ENCODE measurements at places on chromosomes 5 and 9. TPM values are rescaled to one million over a fixed set of nuclear protein-coding genes. Genes with fewer than 3 reads are reported as not detected.

- peak overlapping the region; percentile 88 for H3K27ac ChIP-seq
- H3K4me1 ChIP-seq, result peaks cover 30% of the 10 kb centered on the region
- H3K4me3 ChIP-seq, result no peak overlapping the region
- H3K36me3 ChIP-seq, result no peaks in the 10 kb centered on the region
Observed at GRCh38 chr5:172648013-172648381, 6.9 kb downstream of the NEURL1B start.

DNA sequence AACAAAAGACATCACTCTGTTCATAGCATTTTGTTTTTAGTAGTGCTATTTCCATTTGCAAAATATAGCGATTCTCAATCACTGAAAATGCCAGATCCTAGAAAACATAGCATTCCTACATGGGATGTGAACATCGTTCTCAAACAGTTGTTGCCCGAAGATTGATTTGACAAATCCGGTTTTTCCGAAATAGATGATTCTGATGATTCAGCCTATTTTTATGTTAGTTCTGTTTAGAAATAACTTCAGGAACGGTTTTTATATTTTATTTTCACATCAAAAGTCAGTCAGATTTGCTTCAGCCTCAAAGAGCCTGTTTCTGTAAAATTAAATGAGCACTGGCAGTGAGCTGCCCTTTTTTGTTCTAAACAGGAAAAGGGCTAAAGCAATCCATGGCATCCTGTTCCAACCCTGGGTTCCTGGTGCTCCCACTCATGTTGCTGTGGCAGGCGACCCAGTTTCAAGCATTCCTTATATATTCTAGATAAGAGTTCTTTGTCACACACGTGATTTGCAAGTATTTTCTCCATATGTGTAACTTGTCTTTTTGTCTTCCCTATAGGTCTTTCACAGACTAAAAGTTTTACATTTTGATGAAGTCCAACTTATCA lies 14.2 kb upstream of the PSIP1 start:
- DNase-seq, result no peak
- H3K27me3 ChIP-seq, result no peaks in the 10 kb centered on the region
- no peak overlapping the region for H3K27ac ChIP-seq
- H3K4me1 ChIP-seq, result no peaks in the 10 kb centered on the region

DNA sequence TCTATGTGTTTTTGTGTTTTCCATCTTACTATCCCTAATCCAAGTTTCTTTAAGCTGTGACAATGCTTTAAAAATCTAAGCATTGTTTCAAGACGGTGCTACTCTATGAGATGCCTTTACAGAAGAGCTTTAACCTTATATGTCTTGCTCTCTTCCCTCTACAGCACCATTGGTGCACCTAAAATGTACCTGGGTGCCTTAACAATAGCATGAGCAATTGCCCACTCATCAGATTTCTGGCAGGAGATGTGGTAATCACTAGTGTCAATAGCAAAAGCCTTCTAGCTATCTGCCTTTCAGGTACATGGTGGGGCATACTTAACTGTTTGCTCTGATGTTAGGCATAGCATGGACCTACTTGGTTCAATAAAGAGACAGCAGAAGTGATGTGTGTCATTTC lies 222.3 kb upstream of the KIF2A start:
- no peak for DNase-seq
- no peaks in the 10 kb centered on the region for H3K4me1 ChIP-seq
- H3K27ac ChIP-seq, result no peak overlapping the region
- H3K36me3 ChIP-seq, result no peaks in the 10 kb centered on the region

DNA sequence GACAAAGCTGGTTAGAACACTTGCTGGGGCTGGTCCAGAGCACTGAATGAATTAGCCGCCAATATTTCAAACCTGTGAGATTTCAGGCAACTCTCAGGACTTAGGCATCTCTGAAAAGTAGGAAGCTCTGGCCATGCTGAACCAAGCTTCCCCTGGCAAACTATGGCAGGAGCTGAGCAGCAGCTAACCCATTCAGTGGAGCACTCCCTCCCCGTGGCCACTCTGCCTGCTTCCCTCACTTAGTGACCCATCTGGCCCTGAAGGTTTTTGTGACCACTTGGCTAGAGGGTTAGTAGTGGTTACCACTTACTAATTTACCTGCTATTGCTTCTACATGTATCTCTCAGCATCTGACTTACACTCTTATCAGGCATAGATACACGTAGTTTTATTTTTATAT lies 25.5 kb downstream of the FOXI1 start:
- H3K27me3 ChIP-seq, result no peaks in the 10 kb centered on the region
- no peak overlapping the region for H3K4me3 ChIP-seq
- no peaks in the 10 kb centered on the region for H3K36me3 ChIP-seq
- H3K4me1 ChIP-seq, result no peaks in the 10 kb centered on the region
- DNase-seq, result peak; percentile 52

GRCh38 chr5:111548992-111549649 lies 36.8 kb upstream of the STARD4 start:
- H3K36me3 ChIP-seq, result no peaks in the 10 kb centered on the region
- no peak overlapping the region for H3K4me3 ChIP-seq
- H3K4me1 ChIP-seq, result no peaks in the 10 kb centered on the region
- H3K27ac ChIP-seq, result no peak overlapping the region
- H3K27me3 ChIP-seq, result no peaks in the 10 kb centered on the region

TMOD1 gene
- total RNA-seq, result 21.1 TPM

TMEM174 gene
- not detected for total RNA-seq

- DNase-seq, result no peak
- H3K27ac ChIP-seq, result no peak overlapping the region
- no peaks in the 10 kb centered on the region for H3K36me3 ChIP-seq
- no peak overlapping the region for H3K4me3 ChIP-seq
Observed at GRCh38 chr5:90759119-90759518, 200.5 kb downstream of the ADGRV1 start.

DNA sequence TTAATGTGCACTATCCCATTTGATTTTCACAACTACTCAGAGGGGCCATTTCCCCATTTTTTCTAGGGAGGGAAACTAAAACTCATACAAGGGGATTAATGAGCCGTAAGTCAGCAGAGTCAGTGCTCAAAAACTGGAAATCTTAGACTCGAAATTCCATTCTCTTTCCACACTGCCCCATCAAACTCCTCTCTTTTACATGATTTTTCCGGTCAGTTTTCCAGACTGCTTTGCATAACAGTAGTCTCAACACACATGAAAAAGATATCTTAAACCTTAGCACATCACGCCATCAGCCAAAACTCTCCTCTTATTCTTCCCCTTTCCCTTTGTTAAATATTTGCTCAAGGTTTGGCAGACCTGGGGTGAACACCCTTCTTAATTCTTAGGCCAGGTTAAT lies 332.0 kb downstream of the RFX3 start:
- no peak for DNase-seq
- no peaks in the 10 kb centered on the region for H3K36me3 ChIP-seq
- no peaks in the 10 kb centered on the region for H3K27me3 ChIP-seq
- no peak overlapping the region for H3K4me3 ChIP-seq

COL23A1 gene
- 3.7 TPM for total RNA-seq

CCDC192 gene
- total RNA-seq, result not detected

STX17 gene
- 55.7 TPM for total RNA-seq

GRCh38 chr5:16700081-16700480 lies 83.3 kb upstream of the RETREG1 start:
- H3K4me3 ChIP-seq, result no peak overlapping the region
- DNase-seq, result no peak

DNA sequence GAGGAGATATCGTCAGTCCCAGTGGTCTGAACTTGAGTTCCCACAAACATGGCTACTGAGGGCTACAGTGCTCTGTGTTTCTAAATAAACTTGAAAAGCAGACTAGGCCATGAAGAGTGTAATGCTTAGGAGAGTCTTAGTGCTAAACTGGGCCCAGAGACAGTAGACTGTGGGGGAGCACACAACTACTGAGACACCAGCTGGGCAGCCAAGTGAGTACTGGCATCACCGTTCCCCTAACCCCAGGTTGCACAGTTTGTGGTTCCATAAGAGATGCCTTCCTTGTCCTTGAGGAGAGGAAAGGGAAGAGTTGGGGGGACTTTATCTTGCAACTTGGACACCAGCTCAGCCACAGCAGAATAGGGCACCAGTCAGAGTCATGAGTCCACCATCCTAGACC lies 172.1 kb upstream of the DMRTA1 start:
- H3K27ac ChIP-seq, result no peak overlapping the region
- DNase-seq, result no peak
- H3K4me3 ChIP-seq, result no peak overlapping the region
- no peaks in the 10 kb centered on the region for H3K27me3 ChIP-seq
- no peaks in the 10 kb centered on the region for H3K4me1 ChIP-seq
- no peaks in the 10 kb centered on the region for H3K36me3 ChIP-seq

- H3K27ac ChIP-seq, result no peak overlapping the region
- DNase-seq, result peak; percentile 83
- H3K4me1 ChIP-seq, result no peaks in the 10 kb centered on the region
- no peaks in the 10 kb centered on the region for H3K27me3 ChIP-seq
- no peaks in the 10 kb centered on the region for H3K36me3 ChIP-seq
Observed at GRCh38 chr5:6875376-6875775, 162.1 kb downstream of the TENT4A start.

GRCh38 chr5:176742246-176743105 lies 67.9 kb upstream of the UNC5A start:
- peak; percentile 89 for DNase-seq
- H3K36me3 ChIP-seq, result no peaks in the 10 kb centered on the region
- H3K27ac ChIP-seq, result no peak overlapping the region
- no peak overlapping the region for H3K4me3 ChIP-seq
- H3K4me1 ChIP-seq, result peaks cover 12% of the 10 kb centered on the region

GRCh38 chr9:95819636-95820035 lies 55.9 kb upstream of the ERCC6L2 start:
- H3K27ac ChIP-seq, result no peak overlapping the region
- no peak overlapping the region for H3K4me3 ChIP-seq
- peaks cover 13% of the 10 kb centered on the region for H3K4me1 ChIP-seq
- H3K36me3 ChIP-seq, result no peaks in the 10 kb centered on the region

AFF4 gene
- 79.1 TPM for total RNA-seq

SLC27A6 gene
- 2.9 TPM for total RNA-seq

KIF12 gene
- not detected for total RNA-seq

DNA sequence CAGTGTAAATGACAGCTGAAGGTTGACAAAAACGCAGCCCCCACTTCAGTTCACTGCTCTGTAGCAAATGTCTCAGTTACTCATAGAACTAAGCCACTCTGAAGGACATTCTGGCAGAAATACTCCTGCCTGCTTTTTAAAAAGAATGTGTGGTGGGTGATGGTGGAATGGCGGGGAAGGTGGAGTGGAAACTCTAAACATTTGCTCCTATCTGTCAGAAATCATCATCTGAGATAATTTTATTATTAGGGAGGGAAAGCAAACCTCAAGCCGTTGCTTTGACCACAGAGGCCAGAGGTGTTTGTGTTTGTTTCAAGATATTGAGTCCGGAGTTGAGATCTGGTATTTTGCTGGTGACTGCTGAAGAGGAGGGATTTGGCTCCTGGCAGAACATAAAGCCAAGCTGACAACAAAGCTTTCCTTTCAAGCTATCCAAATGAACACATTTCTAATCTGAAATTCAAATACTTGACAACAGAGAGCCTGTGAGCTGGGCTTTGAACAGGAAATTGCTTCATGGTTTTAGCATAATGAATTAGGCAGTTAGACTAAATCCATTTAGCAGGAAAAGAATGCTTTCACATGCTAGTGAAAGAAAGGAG lies 362.7 kb downstream of the CSNK1G3 start:
- DNase-seq, result no peak
- H3K27me3 ChIP-seq, result no peaks in the 10 kb centered on the region
- H3K27ac ChIP-seq, result no peak overlapping the region
- H3K4me3 ChIP-seq, result no peak overlapping the region

RORB gene
- 2.7 TPM for total RNA-seq

CDKN2B-AS1 gene
- total RNA-seq, result 5.9 TPM

DMRTA1 gene
- total RNA-seq, result 0.25 TPM

- no peaks in the 10 kb centered on the region for H3K4me1 ChIP-seq
- H3K4me3 ChIP-seq, result no peak overlapping the region
- H3K36me3 ChIP-seq, result no peaks in the 10 kb centered on the region
- H3K27me3 ChIP-seq, result no peaks in the 10 kb centered on the region
Observed at GRCh38 chr9:76910861-76911260, 4.9 kb upstream of the PRUNE2 start.

DNA sequence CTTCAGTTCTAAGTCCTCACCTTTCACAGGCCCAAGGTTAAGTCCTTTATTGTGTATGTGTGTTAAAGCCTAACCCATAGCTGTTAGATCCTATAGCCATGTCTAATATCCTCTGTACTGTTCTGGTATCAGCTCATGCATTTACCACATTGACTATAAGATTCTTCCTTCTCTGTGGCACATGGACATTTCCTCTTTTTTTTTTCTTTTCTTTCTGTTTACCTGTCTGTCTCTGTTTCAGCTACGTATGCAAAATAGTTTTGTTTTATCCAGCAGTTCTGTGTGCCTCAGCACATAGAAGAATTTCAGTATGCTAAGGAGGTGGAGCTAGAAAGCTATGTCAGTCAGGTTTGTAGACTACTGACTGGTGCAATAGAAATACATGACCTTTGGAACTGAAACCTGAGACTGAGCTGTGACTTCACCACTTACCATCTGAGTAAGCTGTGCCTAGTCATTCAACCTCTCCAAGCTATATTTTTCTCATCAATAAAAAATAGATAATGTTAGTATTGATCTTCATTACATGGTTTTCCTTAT lies 155.6 kb upstream of the VLDLR start:
- no peak overlapping the region for H3K4me3 ChIP-seq
- no peaks in the 10 kb centered on the region for H3K36me3 ChIP-seq
- H3K27ac ChIP-seq, result no peak overlapping the region
- DNase-seq, result no peak
- no peaks in the 10 kb centered on the region for H3K4me1 ChIP-seq

- no peaks in the 10 kb centered on the region for H3K36me3 ChIP-seq
- H3K27ac ChIP-seq, result no peak overlapping the region
- no peaks in the 10 kb centered on the region for H3K27me3 ChIP-seq
- H3K4me3 ChIP-seq, result no peak overlapping the region
- no peaks in the 10 kb centered on the region for H3K4me1 ChIP-seq
Observed at GRCh38 chr5:65213921-65214525, 267.7 kb downstream of the ADAMTS6 start.

DNA sequence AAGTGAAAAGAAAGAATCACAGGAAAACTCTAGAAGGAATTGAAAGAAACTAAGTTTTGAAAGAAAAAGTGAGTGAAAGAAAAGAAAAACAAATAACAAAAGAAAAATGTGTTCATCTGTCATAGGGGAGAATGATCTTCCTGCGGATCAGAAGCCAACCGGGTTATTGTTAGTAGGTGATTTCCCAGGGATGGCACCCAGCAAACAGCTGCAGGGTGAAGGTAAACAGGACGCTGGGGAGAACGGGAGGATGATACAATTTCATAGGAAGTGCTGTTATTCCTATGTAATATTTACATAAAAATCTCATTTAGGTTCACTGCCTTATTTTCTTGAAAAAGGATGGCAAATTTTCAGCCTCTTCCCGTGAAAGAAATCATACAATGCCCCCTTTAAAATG lies 72.4 kb upstream of the LHFPL2 start:
- no peak overlapping the region for H3K27ac ChIP-seq
- no peak for DNase-seq
- no peak overlapping the region for H3K4me3 ChIP-seq
- no peaks in the 10 kb centered on the region for H3K4me1 ChIP-seq
- no peaks in the 10 kb centered on the region for H3K36me3 ChIP-seq

GRIN3A gene
- 1.5 TPM for total RNA-seq

MEF2C gene
- 22.3 TPM for total RNA-seq

GPRIN1 gene
- 0.49 TPM for total RNA-seq

GRCh38 chr5:77693913-77694312 lies 55.4 kb upstream of the OTP start:
- no peaks in the 10 kb centered on the region for H3K4me1 ChIP-seq
- H3K27me3 ChIP-seq, result no peaks in the 10 kb centered on the region
- H3K36me3 ChIP-seq, result peaks cover 15% of the 10 kb centered on the region
- no peak for DNase-seq
- H3K4me3 ChIP-seq, result no peak overlapping the region
- H3K27ac ChIP-seq, result no peak overlapping the region
